ENCODE measurements at places on chromosomes 5 and 9.

DNA sequence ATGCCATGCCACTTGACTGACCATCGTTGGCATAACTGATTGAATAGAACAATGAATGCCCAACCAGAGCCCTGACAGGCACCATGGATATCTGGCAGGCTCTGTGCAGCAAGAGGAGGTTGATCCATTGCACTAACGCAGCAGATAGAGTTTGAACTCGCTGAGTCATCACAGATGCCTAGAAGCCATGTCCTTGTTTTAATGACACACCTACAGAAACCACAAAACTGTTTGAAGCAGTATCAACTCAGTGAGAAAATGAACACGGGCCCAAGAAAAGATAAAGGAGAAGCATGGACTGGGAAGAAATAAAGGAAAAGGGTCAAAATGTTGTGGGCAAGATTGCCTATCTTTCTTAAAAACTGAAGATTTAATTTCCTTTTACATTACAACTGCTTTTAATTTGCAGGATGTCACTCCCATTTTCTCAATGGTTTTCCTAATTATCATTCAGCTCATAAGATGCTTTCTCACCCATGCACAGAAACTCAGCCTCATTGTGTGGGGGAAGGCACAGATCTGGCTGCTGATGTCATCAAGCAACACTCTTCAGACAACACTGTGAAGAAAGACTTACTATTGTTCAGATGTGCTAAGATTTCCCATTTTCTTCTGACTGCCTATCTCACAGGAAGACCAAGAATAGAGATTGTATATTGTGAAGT is 129.0 kb downstream of the PIK3R1 start:
- no peak for DNase-seq

DNA sequence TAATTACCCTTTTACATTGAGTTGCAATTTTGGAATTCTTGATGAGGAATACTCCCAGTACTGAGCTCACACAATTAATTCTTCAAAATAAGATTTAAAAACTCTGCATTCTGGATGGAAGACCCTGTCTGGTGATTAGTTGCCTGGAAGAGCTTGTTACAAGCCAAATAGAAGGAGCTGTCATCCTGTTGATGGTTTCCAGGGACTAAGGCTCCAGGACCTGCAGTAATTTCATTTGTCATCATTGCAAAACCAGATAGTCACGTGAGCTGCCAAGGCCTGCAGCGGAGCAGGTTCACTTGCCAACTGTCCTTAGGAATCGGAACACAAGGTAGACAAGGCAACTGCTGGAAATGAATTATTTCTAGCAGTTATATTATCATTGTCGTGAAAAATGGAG is 597.7 kb downstream of the CCDC171 start:
- no peak for DNase-seq

GRCh38 chr9:116549061-116549664 is 137.9 kb upstream of the TRIM32 start:
- no peak for DNase-seq

DNA sequence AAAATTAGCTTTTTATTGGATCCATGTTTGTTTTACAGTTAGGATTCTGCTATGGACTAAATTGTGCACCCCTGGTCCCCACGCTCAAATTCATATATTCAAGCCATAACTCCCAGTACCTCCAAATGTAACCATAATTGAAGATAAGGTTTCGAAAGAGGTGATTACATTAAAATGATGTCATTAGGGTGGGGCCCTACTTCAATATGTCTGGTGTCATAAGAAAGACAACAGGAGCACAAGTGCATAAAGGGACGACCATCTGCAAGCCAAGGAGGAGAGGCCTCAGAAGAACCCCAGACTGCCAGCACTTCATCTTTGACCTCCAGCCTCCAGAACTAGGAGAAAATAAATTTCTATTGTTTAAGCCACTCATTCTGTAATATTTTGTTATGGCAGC is 7.4 kb upstream of the HNRNPA0 start:
- no peak for DNase-seq

DNA sequence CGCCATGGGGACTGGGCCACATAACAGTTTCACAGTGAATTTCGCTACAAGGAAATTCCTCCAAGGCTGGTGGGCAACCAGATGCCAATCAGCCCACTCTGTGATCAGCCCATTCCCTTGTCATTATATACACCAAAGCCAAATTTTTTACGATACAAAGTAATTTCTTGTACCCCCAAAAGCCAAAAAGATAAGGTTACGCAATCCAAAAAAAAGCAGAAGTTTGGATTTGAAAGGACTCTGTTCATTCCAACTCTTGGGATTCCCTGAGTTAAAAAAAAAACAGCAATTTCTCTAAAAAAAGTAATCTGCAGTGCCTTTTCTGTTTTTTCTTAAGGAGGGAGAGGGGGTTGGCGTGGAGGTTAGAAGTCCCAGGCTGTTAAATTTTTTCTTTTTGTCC is 166.8 kb downstream of the CDH10 start:
- DNase-seq = no peak

GRCh38 chr5:7518947-7519560 is 123.1 kb downstream of the ADCY2 start:
- DNase-seq = no peak

DNA sequence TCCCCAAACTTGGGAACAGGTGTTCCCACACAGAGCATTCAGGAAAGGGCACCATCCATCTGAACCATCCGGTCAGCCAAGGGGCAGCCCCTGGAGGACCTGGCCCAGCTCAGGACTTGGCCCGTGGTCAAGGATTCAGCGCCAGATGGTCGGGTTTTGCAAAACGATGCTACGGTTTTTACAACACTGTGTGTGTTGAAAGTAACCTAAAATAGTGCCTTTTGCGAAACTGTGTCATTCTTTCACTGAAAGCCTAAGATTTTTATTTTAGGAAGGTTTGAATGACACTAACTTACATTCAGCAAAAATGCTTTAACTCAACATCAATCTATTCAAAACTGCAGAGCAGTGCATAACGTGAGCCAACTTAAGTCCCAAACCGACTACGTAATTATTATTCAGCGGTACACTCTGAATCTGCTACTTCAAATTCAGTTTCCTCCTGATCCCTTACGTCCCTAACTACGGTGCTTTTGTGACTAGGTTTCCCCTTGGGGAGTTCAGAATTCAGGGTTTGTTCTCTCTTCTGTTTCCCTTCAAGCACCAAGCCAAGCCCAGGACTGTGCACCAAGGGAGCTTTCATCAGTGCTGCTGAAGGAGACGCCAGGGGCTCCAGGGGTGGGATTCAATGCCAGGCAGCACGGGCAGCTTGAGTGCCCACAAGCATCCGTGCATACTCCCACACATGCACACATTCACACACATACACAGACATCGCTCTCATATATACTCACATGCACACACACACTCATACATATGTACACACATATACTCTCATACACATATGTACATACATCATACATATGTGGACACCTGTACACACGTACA is 25.8 kb downstream of the LPCAT1 start:
- DNase-seq = no peak

DNA sequence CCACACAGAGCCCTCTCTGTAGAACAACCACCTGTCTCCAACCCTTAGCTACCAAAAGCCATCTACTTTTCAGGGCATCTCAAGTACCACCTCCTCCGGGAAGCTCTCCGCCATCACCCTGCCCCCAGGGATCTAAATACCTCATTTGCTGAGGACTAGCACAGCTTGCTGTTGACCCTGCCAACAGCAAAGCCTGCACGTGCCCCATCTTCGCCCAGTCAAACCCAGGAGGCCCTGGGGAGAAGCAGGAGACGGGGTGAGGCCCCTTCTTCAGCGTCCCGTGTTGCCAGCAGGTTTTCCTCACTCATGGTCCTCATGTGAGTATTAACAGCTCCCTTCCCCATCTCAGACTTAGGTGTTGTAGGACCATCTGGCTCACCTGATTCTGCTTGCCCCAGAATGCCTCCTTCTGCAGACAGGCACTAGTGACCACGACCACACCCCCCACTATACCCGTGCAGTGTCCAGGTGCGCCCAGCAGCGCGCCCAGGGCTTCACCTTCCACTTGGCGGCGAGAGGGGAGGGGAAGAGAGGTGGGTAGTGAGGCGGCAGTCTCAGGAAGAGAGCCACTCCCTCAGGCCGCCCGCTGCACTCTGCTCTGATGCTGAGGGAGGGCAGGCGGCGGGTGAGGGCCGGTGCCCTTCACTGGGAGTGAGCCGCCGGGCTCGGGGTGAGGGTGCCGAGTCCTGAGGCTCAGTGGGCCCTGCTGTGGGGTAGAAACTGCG is 11.1 kb downstream of the VAV2 start:
- DNase-seq = no peak
